Neural progenitor cell (in vitro differentiated cells): ENCODE measurements at places on chromosomes 13 and 19.

DNA sequence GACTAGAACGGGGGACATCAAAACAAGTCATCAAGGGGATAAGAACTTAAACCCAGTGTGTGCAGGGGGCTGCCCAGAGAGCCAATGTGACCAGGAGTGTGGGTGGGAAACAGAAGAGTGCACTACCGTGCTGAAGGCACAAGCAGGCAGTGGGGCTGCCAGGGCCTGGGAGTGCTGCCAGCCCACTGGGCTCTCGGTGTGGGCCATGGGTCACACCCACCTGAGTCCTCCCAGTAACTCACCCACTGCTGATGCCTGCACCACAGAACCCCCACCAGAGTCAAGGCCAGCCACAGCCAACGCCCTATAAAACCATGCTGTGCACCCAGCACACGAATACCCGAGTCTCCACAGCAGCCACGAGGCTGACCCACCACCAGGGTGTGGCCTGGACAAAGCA is 8.5 kb downstream of the MED26 start:
- no peak for DNase-seq

GRCh38 chr19:52336791-52337381 is 843 bp downstream of the ZNF610 start:
- DNase-seq, result peak; percentile 26

GRCh38 chr13:51959773-51960172 is 51.5 kb downstream of the ATP7B start:
- no peak for DNase-seq

GRCh38 chr13:66071029-66071428 is 1159.1 kb downstream of the PCDH9 start:
- DNase-seq, result no peak

GRCh38 chr13:113022745-113023574 is 53.9 kb downstream of the MCF2L start:
- peak; percentile 94 for DNase-seq

DNA sequence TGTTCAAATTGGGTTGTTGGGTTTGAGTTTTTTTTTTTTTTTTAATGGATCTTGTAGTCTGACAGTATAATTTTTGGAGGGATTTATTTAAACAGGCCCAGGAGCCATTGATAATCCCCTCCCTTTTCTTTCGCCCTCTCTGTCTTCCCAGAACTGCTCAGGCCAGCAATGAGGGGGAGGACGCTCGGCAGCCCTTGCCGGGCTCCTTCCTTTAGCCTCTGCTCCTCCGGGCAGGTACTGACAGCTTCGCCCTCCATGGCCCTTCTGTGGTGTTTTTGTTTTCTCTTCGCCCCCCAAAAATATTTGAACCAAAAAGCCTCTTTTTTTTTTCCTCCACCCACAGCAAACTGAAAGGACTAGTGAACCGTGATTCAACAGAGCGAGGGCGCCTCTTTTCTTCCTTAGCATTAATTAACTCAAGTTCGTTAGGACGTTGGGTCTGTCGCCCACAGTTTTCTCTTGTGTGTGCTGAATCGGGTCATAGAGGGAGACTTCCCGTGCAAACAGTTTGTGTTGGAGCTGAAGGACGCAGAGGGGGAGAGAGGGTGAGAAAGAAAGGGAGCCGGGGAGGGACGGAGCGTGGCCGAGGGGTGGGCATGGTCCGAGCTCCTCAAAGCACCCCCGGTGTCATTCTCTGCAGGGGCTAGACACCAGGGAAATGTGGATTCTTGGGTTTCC is 21.5 kb downstream of the NFIX start:
- peak; percentile 75 for DNase-seq

DNA sequence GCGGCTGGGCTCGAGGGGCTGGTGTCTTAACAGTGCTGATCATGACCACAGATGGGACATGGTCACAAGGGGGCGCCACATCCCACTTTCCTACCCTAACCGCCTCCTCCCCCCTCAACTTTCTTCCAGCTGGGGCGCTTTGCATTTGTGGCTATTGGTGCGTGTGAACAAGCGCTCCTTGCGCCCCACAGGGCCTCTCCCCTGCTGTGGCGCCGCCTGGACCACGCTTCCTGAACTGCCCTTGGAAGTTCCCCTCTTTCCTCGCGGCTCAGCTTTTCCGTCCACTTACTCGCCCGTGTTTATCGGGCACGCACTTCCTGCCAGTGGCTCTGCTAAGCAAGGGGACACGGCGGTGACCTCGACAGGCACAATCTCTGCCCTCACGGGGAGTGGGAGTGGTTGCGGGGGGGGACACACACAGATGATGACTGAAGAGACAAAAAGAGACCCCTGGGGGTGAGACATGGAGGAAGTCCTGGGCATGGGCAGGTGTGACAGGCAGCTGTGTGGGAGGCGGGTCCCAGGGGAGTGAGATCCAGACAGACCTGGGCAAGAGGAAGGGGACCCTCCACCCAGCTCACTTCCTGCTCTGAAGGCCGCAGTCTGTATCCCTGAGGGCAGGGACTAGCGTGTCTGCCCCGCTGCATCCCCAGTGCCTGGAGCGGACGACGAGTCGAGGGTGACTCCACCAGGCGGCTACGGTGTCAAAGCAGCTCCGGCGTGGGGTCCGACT is 40.3 kb downstream of the ZNF787 start:
- peak; percentile 90 for DNase-seq

GRCh38 chr19:7953060-7953459 is 9.6 kb upstream of the TIMM44 start:
- DNase-seq, result no peak

DNA sequence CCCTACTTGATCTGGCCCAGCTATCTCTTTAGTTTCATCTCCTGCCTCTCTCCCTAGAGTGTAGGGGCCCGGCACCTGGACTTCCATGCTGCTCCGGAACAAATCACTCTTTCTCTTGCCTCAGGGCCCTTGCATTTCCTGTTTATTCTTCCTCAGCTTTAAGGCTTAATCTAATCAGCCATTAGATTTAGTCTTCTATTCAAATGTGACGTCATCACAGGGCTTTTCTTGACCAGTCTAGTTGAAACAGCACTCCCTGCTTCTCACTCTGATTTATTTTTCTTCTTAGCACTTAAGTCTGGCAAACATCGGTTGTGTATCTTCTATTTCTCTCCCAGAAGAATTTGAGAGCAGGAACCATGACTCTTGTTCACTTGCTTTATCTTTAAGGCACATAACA is 564.1 kb downstream of the EFNB2 start:
- peak; percentile 12 for DNase-seq

- DNase-seq, result no peak
Measured at GRCh38 chr13:113560645-113561416, 23.7 kb upstream of the TFDP1 start.

DNA sequence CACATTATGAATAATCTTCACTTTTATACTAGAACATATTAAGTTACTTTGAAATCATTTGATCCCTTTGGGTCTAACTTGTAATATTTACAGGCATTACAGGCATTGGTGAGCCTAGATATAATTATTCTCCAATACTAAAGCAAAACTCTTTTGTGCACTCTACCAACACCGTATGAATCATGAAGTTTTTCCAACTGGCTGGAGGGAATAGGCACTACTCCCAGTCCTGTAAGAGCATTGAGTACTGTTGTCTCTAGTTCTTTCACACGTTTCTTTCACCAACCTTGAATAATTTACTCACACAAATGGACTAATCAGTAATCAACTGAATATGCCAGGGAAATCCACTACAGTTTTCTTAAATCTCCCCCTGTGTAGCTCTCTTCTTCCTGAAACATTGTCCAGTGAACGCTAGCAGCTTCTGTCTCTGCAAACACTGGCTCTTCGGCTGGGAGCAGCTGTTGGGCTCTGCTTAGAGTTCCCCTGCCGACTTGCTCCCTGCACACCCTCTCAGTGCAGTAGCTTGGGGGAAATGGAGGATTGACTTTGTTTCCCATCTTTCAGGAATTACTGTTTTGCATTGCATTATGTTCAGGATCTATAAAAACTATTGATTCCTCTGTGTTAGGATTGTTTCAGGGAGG is 476.7 kb downstream of the RFC3 start:
- DNase-seq, result peak; percentile 9

GRCh38 chr13:42229287-42229686 is 42.7 kb upstream of the AKAP11 start:
- no peak for DNase-seq

- peak; percentile 74 for DNase-seq
Measured at GRCh38 chr13:85799097-85799582, at the start of gene SLITRK6. TSS of gene SLITRK6 (minus strand) at chr13:85799419. CDS start at chr13:85796508, 2,911 bp downstream.

DNA sequence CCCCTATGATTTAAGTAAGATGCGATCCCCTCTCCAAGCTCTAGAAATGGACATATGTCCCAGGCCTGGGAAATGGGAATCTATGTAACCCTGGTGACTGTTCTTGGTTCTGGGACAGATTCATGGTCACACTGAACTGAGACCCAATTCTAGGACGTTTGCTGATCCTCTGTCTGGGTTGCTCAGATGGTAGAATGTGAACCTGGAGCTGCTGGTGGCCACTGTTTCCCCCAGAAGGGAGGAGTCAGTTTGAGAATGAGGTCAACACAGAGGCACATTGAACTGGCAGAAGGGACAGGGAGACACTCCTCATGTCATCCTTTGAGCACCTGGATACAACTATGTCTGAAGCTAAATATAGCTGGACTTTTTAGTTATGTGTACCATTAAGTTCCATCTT is 29.1 kb downstream of the FAM187B start:
- DNase-seq, result no peak

- DNase-seq, result peak; percentile 100
Measured at GRCh38 chr19:50329146-50329925, at the start of gene KCNC3. TSS of gene KCNC3 (minus strand) at chr19:50329377. CDS start at chr19:50329082, 295 bp downstream.

GRCh38 chr19:24069905-24070657 is 16.9 kb upstream of the ZNF254 start:
- no peak for DNase-seq

DNA sequence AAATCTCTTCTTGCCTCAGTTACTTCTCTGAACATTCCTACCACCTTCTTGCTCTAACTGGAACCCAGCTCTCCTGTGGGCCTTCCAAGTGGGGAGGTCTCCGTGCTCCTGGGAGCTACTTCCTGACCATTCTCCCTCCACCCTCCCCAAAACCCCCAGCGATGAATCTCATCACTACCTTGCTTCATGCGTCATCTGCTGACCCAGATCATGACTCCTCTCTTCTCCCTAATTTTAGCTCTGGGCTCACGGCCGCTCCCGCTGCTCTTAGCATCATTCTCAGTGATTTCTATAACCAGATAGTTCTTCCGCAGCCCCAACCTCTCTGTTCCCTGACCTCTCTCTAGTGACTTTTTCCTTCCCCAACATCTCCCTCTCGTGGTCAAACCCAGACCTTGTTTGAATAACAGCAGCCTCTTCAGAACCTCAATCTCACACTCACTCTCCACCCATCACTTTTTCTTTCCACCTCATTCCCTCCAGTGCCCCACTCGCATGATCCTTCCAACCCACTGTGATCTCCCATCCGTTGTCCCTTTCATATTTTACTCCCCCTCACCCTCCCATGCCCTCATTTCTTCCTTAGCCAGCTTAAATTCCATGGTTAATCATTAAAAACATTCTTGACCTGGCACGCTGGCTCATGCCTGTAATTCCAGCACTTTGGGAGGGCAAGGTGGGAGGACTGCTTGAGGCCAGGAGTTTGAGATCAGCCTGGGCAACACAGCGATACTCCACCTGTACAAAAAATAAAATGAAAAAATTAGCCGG is 21.8 kb downstream of the MRPS12 start:
- DNase-seq, result peak; percentile 54
